ENCODE measurements at places on chromosomes 2 and 18.

GRCh38 chr2:106642679-106643078 is 155.5 kb downstream of the CD8B2 start:
- DNase-seq, result no peak

DNA sequence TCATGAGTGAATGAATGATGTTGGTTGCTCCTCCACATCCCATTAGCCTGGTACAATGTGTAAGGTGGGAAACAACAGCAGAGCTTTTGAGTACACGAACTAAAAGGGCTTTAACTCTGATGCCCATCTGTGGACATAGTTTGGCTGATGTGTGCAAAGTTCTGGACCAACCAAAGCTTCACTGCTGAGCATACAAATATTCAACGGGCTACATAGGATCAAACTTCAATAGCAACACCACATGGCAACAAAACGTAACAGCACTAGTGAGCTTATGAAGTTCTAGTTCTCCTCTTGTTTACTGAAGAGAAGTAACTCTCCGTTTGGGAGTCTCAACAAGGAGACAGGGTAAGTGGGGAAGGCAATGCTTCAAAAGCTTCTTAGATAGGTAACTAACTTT is 20.4 kb downstream of the STAM2 start:
- no peak for DNase-seq

DNA sequence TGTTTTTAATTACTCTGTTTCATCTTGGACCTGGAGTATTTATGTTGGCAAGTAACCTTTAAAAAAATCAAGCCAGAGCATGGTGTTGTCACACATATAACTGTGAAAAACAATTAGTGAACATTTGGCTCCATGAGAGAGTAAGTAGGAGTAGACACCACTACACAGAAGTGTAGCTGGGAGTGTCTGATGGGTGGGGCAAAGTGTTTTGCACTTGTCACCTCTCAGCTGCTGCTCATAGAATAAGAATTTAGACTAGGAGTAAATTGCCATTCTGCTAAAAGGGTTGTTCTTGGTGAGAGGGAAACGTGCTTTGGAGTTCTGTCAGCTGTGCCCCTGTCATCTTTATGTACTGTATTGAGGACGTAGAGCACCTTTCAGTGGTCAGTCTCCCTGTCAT is 114.5 kb downstream of the TTC27 start:
- DNase-seq, result no peak

GRCh38 chr18:47944972-47945852 is 14.8 kb upstream of the SMAD2 start:
- DNase-seq, result no peak

GRCh38 chr2:117850015-117850414 is 35.5 kb downstream of the DDX18 start:
- no peak for DNase-seq

DNA sequence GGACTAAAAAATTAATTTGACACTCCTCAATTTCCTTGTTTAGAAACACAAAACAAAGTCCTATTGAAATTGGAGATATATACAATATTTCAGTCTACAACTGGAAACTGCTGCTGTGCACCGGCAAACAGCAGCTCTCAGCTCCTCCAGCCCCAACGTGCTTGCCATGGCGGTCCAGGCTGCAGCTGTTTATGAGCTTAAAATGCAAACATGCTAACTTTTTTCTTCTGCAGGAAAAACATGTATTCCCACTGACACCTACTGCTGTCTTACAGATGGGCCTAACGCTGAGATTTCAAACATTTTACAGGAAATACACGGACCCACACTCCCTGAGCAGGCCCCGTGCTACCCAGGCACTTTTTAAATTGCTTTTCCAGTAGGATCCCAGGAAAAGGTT is 195.5 kb downstream of the BCL11A start:
- DNase-seq, result no peak

- no peak for DNase-seq
Observed at GRCh38 chr2:64312622-64313397, 141.2 kb upstream of the LGALSL start.

DNA sequence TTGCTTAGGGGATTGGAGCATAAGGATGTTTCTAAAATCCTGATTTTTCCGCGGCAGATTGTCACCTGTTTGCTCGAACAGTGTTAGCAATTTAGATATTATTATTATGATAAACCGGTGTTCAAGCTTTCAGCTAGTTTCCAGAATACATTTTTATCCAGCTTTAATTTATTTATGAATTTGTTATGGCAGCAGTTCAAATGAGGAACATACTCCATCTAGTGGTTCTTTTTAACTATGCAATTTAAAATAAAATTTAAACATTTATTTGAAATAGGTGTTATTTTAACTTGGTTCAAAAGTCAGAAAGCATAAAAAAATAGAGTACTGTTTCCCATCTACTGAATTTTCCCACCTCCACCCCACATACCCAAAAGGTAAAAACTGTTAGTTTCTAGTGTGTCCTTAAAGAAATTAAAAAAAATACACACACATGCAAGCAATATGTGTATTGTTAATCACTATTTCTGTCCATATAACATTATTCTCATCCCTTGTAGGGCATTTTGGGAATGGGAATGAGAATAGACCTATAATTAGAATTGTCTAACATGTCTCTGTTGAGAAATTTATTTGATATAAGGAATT is 23.2 kb downstream of the ACOXL start:
- no peak for DNase-seq

DNA sequence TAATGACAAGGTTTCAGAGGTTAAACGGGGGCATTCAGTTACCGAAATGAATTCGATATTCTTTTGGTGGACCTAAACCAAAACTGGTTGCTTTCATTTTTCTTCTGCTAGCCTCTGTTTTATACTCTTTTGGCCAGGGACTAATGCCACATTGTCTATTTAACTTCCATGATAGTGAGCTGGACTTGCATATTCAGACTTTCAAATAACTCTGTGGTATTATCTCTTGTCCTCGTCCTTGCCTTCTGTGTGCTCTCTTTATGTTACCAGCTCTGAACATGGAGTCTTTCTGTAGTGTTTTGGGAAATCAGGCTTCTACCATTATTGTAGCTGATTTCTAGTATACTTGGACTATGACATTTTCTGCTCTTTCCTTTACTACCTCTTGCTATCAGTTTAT is 75.1 kb downstream of the CCDC102B start:
- DNase-seq, result no peak

DNA sequence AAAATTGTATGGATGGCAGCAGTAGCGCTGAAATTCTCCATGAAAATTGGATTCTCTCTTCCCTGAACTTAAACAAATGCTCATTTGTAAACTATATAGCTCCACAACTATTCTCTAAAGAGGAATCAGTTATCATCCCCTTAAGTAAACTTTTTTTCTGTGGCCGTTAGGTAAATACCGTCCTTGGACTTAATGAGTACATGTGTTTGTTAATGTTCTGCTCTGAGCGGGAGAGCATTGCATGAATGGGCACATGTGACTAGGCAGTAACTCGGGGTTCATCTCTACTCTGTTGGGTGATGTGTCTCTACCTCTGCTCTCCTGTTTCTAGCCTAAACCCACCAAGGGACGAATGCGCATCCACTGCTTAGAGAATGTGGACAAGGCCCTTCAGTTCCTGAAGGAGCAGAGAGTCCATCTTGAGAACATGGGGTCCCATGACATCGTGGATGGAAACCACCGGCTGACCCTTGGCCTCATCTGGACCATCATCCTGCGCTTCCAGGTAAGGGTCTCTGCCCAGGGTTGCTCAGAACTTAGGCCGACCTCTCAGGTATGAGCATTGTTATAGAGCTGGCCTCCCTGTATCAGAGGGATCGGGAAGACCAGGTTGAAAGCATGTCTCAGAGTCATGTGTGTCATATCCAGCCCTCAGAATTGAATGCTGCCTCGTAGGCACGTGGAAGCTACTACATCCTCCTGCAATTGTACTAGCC is 111.5 kb upstream of the EML6 start:
- no peak for DNase-seq

DNA sequence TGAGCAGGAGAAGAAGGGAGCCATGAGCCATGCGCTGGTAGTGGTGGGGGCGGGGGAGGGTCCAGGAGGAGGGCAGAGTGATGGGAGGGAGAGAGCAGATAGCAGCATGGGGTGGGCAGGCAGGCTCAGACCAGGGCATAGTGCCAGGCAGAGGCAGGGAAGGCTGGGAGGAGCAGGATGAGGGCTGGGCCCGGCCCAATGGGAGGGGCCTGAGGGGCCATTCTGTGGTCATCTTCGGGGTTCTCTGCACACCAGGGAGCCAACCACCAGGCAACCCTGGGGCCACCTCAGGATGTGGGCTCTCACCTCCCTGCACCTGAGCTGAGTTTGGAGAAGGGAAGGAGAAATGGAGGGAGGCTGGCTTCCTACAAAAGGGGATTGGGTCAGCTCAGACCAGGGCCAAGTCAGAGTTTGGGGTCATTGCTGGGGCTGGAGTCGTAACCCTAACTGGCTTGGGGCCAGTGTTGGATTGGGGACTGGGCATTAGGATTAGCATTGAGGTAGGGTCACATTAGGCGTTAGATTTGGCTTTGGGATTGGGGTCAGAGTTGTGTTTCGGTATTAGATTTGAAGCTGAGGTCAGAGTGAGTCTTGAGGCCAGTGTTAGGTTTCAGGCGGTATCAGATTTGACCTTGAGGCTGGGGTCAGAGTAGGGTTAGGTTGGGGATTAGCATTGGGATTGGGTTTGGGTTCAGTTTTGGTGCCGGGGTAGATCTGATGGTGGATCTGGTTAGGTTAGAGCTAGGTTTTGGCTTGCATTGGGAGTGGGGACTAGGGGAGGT is 11.2 kb downstream of the VIL1 start:
- no peak for DNase-seq

- DNase-seq, result no peak
Observed at GRCh38 chr18:30945761-30946160, 96.8 kb downstream of the DSC3 start.

- DNase-seq, result no peak
Observed at GRCh38 chr2:151833984-151834383, 5.8 kb upstream of the ARL5A start.

GRCh38 chr2:121818546-121818945 is 63.1 kb downstream of the TSN start:
- DNase-seq, result no peak

DNA sequence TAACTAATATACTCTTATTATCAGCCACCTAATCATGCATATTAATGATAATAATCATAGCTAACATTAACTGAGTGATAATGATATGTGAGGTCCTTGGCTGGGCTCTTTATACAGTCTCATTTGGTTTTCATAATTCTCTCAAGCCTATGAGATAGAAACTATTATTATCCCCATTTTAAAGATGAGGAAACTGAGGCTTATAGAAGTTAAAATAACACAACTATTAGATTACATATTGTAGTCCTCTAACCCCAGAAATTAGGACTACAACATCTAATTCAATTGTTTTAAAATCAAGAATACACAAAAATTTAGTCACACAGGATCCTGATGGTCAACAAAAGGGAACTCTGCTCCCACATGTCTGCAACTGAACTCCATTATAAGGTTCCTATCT is 83.6 kb upstream of the ITGB6 start:
- DNase-seq, result no peak

GRCh38 chr2:214377286-214377624 is 33.6 kb upstream of the VWC2L start:
- DNase-seq, result no peak

DNA sequence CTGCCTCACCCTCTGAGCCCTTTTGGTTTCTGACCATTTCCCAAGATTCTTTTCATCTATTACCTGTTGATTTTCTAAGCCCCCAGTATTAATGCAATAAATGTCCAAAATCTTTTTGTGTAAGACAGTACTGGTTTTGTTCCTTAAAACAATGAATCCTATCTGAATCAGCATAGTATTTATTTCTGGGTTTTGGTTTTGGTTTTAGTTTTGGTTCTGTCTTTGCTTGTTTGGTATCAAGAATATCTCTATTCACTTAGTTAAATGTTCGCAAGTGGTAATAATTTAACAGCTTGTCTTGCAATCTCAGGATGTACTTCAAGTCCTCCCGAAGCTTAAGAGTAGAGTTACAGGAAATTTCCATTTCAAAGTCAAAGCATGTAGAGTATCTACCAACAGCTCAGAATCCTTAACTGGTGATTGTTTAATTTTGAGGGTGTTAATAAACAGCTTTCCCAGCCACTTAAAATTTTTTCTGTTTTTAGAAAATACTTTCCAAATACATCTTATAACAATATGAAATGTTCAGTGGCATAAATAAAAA is 67.7 kb upstream of the NEDD4L start:
- no peak for DNase-seq

DNA sequence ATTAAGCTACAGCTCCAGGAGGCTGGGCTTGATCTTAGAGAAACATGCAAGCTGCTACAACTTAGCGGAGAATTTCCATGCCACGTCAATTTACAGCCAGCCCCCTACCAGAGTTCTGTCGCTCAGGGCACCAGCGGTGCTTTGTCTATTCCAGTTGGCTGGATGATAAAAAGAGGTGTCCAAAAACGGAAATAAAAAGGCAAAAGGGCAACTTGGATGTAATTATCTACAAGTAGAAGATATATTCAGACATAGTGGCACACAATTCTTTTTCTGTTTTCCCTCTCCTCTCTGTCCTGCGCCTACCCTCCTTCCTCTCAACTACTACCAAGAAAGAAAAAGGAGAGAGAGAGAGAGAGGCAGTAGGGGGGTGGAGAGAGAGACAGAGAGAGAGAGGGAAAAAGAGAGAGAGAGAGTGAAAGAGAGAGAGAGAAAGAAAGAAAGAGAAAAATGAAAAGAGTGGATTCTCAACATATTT is 363 bp upstream of the RFTN2 start:
- DNase-seq, result peak; percentile 37

Measured in neural crest cell (in vitro differentiated cells).